Activated naive CD8-positive, alpha-beta T cell treated with anti-CD3 and anti-CD28 coated beads, Interleukin-2, amount 10 ng/mL, durations not matched to agents 7 days and 5 days (primary cell): ENCODE measurements at places on chromosomes 11 and 22. TPM values are rescaled to one million over a fixed set of nuclear protein-coding genes. Genes with fewer than 3 reads are reported as not detected.

DNA sequence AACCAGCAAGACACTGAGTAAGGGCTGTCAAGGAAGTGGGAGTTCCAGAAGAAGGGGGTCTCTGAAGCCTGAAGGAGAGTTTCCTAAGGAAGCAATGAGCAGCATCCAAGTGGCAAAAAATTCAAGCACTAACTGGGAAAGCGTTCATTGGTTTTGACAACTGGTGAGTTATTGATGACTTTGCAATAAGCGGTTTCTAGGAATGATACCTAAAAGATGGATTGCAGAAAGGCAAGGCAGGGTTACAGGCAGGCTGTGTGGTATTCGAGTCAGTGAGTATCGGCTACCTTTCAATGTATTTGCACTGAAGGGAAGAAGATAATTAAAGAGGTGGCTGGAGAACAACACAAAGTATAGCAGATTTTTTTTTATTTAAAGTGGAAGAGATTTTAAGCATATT is 59.3 kb upstream of the NCAM1 start:
- H3K27ac ChIP-seq: no peak overlapping the region
- DNase-seq: no peak
- peaks cover 27% of the 10 kb centered on the region for H3K27me3 ChIP-seq
- no peaks in the 10 kb centered on the region for H3K36me3 ChIP-seq

GRCh38 chr11:1160231-1161101 is 2.7 kb downstream of the MUC5AC start:
- no peaks in the 10 kb centered on the region for H3K4me1 ChIP-seq
- H3K27me3 ChIP-seq: no peaks in the 10 kb centered on the region
- H3K27ac ChIP-seq: no peak overlapping the region
- no peaks in the 10 kb centered on the region for H3K36me3 ChIP-seq
- no peak overlapping the region for H3K4me3 ChIP-seq

- H3K4me1 ChIP-seq: peaks cover 23% of the 10 kb centered on the region
- H3K4me3 ChIP-seq: no peak overlapping the region
- no peak for DNase-seq
- H3K27ac ChIP-seq: no peak overlapping the region
Observed at GRCh38 chr22:42994917-42995562, 19.9 kb downstream of the PACSIN2 start.

DNA sequence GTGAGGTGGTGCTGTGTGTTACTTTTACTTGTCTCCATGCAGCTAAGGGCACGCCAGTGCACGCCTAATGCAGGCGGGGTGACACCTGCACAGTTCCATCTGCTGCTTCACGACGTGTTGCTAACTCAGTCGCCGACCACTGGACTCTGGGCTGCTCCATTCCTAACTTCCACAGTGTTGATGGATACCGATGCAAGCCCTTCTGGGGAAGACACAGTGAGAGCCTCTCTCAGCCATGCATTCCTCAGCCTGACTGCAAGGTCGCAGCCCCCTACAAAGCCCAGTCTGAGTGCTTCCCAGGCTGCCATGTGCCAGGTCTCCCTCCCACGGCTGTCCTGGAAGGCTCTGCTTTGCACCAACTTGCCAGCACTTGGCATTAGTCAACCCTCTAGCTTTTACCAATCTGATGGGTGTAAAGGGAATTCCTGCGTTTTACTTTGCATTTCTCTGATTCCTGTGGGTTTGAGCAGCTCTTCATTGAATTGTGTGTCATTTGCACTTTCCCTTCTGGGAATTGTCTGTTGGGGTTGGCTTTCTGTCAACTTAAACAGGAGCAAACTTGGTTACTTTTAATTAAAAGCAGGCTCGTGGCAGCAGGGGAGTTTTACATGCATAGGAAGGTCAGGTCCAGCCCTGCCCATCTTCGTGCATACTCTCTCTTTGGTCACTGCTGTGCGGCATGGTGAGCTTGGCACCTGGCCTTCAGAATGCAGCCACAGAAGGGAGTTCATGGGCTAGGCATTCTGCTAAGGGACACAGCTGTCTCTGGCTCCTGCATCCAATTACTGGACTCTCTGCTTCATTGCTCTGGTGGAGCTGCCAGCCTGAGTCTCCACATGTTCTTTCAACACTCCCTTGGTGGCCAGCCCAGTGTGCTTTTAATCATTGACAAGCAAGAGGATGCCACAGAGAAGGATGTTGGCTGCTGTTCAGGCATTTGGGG is 34.6 kb upstream of the SHANK2 start:
- no peaks in the 10 kb centered on the region for H3K4me1 ChIP-seq
- peaks cover 3% of the 10 kb centered on the region for H3K27me3 ChIP-seq
- H3K27ac ChIP-seq: no peak overlapping the region
- no peak overlapping the region for H3K4me3 ChIP-seq

GRCh38 chr11:87301785-87302540 is 264.2 kb downstream of the TMEM135 start:
- no peak overlapping the region for H3K4me3 ChIP-seq
- peaks cover 3% of the 10 kb centered on the region for H3K4me1 ChIP-seq
- H3K36me3 ChIP-seq: peaks cover 3% of the 10 kb centered on the region
- no peak overlapping the region for H3K27ac ChIP-seq
- no peak for DNase-seq

GRCh38 chr11:69912911-69913451 is 93.8 kb upstream of the FGF3 start:
- peaks cover 11% of the 10 kb centered on the region for H3K27me3 ChIP-seq
- H3K4me1 ChIP-seq: peaks cover 1% of the 10 kb centered on the region
- H3K4me3 ChIP-seq: no peak overlapping the region
- DNase-seq: no peak
- no peak overlapping the region for H3K27ac ChIP-seq
- no peaks in the 10 kb centered on the region for H3K36me3 ChIP-seq

GRCh38 chr11:123547180-123547579 is 107.2 kb downstream of the SCN3B start:
- no peaks in the 10 kb centered on the region for H3K27me3 ChIP-seq
- H3K4me3 ChIP-seq: no peak overlapping the region
- DNase-seq: no peak
- H3K27ac ChIP-seq: no peak overlapping the region
- H3K4me1 ChIP-seq: peaks cover 5% of the 10 kb centered on the region
- H3K36me3 ChIP-seq: peaks cover 2% of the 10 kb centered on the region

DNA sequence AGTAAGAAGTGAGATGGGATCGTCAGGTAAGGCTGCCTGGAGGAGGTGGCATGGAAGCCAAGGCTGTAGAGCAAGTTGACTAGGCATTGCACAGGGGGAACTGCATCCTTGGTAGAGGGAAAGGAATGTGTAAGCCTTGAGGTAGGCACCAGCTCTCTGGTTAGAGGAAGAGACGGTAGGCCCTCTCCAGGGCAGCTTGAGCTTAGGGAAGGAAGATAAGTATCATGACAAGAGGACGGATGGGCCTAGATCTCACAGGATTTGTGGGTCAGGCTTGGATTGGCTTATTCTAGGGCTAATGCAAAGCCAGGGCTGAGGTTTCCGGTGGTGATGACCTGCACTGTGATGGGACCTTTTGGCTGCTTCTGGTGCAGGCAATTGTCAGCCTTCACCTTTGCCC is 1035.8 kb downstream of the TBC1D22A start:
- H3K27ac ChIP-seq: no peak overlapping the region
- DNase-seq: no peak
- H3K36me3 ChIP-seq: no peaks in the 10 kb centered on the region

- no peaks in the 10 kb centered on the region for H3K4me1 ChIP-seq
- no peak for DNase-seq
Observed at GRCh38 chr22:49062155-49062801, 765.4 kb downstream of the BRD1 start.

DNA sequence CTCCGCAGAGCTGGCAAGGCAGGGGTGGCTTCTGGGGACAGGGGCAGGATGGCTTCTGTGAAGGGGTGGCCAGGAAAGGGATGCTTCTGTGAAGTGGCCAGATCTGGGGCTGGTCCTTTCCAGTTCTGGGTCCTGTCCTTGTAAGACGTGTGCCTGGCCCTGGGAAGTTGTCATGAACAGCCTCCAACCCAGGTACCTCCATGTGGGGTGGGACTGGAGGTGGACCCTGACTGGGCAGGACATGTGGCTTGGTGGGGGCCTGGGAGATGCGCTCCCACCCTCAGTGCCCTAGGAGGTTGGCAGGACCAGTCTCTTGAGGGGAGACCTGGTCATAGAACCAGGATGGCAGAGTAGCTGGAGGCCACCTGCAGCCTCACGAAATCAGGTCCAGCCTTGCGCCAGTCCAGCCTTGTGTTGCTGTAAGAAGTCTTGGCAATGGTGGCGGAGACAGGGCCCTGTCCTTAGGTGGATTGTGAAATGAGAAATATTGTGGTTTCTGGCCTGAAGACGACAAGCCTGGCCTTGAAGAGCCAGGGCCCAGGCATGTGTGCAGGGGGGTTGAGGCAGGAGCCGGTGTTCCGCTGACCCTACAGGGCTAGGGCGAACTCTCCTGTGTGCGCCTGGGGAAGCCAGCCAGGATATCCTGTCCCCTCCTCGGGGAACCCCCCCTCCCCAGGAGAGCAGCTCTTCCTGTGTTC is 2.6 kb downstream of the KCNQ1 start:
- peaks cover 2% of the 10 kb centered on the region for H3K36me3 ChIP-seq
- H3K4me1 ChIP-seq: peaks cover 18% of the 10 kb centered on the region
- peak overlapping the region; percentile 88 for H3K4me3 ChIP-seq
- peak overlapping the region; percentile 77 for H3K27ac ChIP-seq
- peak; percentile 43 for DNase-seq
- H3K27me3 ChIP-seq: peaks cover 12% of the 10 kb centered on the region

GRCh38 chr11:133971881-133972280 is 15.1 kb upstream of the IGSF9B start:
- no peaks in the 10 kb centered on the region for H3K36me3 ChIP-seq
- H3K27ac ChIP-seq: no peak overlapping the region
- H3K4me1 ChIP-seq: peaks cover 14% of the 10 kb centered on the region
- peaks cover 5% of the 10 kb centered on the region for H3K27me3 ChIP-seq
- H3K4me3 ChIP-seq: no peak overlapping the region

GRCh38 chr22:29621761-29622526 is 18.5 kb downstream of the NF2 start:
- no peaks in the 10 kb centered on the region for H3K27me3 ChIP-seq
- H3K4me3 ChIP-seq: no peak overlapping the region
- H3K4me1 ChIP-seq: peaks cover 46% of the 10 kb centered on the region
- no peaks in the 10 kb centered on the region for H3K36me3 ChIP-seq
- no peak overlapping the region for H3K27ac ChIP-seq
- no peak for DNase-seq

GRCh38 chr11:104051778-104052177 is 15.3 kb downstream of the DDI1 start:
- no peaks in the 10 kb centered on the region for H3K36me3 ChIP-seq
- no peak for DNase-seq
- H3K4me1 ChIP-seq: no peaks in the 10 kb centered on the region
- no peak overlapping the region for H3K27ac ChIP-seq

DNA sequence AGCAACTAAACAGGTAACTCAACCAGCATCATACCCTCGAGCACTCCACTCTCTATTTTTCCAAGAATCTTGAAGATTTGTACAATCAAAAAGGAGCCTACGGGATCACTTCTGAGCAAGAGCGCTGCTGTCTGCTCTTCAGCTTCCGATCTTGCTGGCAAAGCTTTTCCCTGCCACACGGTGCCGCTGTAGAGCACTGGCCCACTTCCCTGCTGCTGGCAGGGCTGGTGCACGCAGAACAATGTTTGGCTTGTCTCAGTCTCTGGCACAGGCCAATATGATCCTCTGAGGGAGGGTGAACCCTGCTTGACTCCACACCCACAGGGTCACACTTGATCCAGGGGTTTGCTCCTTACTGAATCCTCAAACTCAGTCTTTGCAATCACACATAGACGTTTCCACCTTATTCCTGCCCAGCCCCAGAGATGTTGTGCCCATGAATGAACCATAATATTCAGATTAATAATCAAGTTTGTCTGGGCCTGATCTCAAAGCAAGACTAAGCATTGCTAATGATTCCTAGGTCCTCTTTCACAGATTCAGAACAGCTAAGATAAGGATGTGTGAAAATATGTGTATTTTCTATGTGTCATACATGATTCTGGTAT is 536.6 kb downstream of the SOX6 start:
- no peaks in the 10 kb centered on the region for H3K4me1 ChIP-seq
- H3K27ac ChIP-seq: no peak overlapping the region
- peaks cover 7% of the 10 kb centered on the region for H3K27me3 ChIP-seq
- peak; percentile 60 for DNase-seq
- H3K36me3 ChIP-seq: no peaks in the 10 kb centered on the region
- no peak overlapping the region for H3K4me3 ChIP-seq

Gene KRTAP5-10
- not detected for total RNA-seq

Gene BSX
- total RNA-seq: not detected

Gene GGT5
- 0.11 TPM for total RNA-seq

Gene CRYBA4
- total RNA-seq: not detected

Gene OR2D2
- not detected for total RNA-seq

Gene ANGPTL5
- total RNA-seq: not detected

Gene TST
- 6.1 TPM for total RNA-seq

Gene TXNRD2
- total RNA-seq: 20.7 TPM

Gene CNGA4
- total RNA-seq: 0.20 TPM

Gene KLHL35
- total RNA-seq: 0.55 TPM
